Stimulated activated CD8-positive, alpha-beta memory T cell treated with anti-CD3 and anti-CD28 coated beads, Interleukin-4, amount 100 ng/mL, for 1 hour (primary cell): ENCODE measurements at places on chromosomes 5 and 9.

- no peak for DNase-seq
Measured at GRCh38 chr9:79526149-79526672, 45.6 kb upstream of the TLE4 start.

GRCh38 chr5:119316086-119316485, 39.7 kb upstream of the TNFAIP8 start:
- DNase-seq = no peak

DNA sequence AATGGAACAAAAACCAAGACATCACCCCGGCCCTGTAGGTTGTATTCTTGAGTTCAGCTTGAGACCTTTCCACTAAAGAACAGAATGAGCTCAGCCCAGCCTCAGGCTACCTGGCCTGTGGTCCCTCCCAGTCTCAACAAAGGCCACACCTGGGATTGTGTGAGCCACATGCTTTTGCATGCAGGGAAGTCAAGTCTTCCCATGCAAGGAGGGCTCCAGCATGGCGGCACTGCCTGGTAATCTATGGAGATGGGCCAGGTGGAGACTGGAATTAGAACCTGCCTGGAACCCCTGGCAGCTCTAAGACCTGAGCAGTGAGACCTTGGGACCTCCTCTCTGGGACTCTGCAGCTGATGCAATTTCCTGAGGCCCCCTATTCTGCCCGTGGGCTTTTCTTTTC, 49.4 kb upstream of the OTULINL start:
- DNase-seq = no peak

DNA sequence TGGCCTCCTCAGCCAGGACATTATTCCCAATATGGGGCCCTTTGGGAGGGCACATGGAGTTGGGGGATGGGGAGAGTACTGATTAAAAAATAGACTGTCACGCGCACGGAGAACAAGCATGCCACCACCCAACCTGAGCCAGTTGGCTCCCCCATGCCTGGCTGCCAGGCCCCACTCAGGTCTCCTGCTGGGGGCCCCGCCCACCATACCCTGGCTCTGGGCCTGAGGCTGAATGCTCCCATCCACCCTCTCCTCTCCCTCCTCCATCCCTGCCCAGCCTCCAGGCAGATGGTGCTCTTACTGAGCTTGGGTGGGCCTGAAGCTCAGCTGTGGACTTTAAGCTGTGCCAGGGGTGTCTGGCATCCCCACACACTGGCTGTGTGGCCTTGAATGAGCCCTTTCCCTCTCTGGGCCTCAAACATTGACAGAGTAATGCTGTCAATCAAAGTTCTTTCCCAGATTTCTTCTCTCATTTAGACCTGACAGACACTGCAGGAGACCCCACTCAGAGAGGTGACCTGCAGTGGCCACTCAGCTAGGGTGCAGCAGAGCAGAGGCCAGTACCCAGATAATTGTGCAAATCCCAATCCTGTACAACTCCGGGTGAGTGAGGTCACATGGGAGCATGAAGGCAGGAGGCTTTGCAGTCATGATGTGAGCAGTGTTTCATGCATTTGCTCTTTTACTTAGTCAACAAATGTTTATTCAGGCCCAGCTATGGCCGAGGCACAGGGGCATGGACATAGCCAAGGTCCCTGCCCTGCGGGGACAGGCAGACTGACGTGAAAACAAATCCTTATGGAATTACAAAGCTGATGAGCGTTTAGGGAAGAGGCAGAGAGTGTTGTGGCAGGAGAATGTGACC, 9.8 kb upstream of the SYNPO start:
- no peak for DNase-seq

GRCh38 chr9:15372455-15372854, 50.2 kb upstream of the SNAPC3 start:
- DNase-seq = no peak

DNA sequence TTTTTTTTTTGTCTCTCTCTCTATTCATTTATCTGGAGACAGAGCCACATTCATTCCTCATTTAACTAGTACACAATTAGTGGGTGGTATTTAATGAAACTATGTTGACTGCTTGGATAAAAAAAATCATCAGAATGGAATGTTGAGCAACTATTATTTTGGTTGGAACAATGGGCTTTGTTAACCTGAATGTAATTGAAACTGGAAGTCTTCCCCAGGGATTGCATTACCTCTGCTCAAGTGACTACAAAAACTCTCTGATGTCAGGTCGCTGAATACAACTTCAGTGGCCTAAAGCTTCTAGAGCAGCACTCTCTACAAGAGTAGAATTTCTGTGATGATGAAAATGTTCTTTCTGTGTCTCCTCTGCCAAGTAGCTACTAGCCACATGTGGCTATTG, 295.8 kb downstream of the DEPDC1B start:
- DNase-seq = no peak

- no peak for DNase-seq
Measured at GRCh38 chr9:82606071-82606470, 456.9 kb downstream of the RASEF start.

DNA sequence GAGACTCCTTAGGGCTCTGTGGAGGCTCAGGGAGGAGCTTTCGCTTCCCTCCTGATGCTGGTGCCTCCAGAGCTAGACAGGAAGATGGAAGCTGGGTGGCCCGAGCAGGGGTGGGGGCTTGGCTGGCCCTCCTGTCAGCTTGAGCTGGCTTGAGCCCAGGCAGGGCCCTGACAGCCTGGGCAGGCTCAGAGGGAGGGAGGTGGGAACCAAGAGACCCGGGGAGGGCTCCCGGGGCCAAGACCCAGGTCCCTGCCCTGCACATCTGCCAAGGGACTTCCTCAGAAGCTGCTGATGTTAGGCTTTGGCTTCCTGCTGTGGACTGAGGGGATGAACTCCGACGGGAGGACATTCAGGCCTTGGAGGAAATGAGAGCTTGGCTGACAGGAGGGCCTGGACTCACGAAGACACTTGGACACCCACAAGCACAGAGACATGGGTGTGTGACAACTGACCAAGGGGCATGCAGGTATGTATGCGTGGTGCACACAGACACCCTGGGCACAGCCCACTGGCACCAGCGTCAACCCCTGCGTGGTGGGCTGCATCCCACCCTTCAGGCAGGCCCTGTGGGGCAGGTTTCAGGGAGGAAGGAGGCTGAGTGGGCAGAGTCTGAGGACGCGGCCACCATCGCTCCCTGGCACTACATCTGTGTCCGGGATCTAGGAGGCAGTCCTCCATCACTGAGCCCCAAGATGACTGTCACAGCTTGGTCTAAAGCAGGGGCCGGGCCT, 1.7 kb upstream of the LTC4S start:
- no peak for DNase-seq

DNA sequence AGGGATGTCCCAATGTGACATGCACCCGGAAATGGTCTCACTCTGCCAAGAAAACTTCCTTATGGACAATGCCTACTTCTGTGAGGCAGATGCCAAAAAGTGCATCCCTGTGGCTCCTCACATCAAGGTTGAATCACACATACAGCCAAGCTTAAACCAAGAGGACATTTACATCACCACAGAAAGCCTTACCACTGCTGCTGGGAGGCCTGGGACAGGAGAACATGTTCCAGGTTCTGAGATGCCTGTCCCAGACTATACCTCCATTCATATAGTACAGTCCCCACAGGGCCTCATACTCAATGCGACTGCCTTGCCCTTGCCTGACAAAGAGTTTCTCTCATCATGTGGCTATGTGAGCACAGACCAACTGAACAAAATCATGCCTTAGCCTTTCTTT, 37.6 kb upstream of the CCDC152 start:
- DNase-seq = no peak

DNA sequence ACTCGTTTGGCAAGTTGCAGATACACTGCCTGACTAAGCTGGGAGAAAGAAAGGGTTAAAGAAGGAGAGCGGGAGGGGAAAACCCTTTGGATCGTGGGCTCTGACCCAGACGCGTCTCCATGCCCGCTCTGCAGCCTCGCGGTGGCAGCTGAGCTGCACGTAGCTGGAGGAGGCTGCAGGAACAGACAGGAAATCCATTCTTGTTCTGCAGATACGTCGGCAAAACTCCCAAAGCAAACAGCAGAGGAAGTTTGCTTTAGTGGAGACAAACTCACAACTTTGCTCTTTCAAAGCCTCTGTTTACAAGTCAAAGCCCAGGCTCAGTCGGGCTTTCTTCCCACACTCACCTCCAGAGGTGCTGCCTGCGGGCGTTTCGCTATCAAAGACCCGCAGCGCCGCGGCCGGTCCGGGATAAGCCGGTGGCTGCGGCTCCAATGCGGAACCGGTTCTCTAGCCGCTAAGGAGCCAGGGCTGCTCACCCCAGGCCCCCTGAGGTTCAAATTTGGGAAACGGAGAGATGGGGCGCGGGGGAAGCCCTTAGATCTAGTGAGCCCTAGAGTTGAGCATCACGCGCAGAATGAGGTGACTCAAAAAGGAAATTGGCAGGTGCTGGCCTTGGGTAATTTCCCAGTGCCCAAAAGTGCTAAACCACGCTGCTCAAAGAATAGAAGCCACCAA, 60.7 kb downstream of the MAT2B start:
- no peak for DNase-seq

DNA sequence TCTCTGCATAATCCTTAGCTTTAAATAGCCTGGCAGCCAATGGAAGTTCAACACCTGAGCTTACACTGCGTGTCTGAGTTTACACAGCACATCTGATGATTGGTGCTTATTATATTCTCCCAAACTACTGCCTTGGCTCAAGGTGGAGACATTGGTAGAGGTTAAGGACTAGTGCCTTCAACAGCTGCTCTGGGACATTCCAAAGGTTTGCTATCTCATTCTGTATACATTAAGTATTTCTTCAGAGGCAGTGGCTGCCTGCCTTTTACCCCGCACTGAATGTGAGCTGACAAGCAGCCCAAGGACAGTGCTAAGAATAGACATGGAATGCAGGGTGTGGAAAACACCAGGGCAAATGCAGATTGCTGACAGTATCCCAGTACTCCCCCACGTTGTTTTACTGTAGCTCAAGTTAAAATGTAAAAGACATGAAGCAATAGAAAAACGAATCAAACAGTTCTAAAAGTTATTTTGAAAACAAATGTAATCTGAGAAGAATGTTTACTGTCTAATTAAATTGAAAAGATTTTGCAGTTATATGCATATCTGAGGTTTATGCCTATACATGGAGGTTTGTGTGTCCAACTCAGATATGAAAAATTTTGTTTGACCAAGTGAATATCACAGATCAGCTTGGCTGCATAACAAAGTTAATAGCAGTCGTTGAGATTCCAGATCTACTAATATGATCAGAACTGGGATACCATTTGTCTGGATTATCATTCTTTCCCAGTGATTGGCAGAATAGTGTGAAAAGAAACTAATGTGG, 1.8 kb downstream of the HSPB3 start:
- DNase-seq = no peak

DNA sequence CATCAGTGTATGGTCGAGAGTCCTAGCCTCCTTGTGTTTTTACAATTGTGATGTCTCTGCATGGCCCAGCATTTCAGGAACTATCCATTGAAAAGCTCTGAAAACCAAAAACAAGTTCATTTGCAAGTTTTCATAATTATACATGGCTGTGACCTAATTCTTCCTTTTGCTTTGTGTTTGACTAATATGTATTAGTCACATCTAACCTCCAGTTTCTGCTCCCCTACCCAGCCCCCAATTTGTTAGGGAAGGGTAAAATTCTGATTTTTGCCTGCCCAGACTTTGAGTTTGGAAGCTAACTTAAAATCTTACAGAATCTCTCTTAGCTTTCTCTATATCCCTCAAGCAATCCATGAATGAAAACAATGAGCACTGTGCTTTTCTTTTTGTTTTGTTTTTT, 128.2 kb upstream of the SEMA6A start:
- no peak for DNase-seq

GRCh38 chr5:25119650-25120049, 474.9 kb upstream of the CDH10 start:
- DNase-seq = no peak

- DNase-seq = no peak
Measured at GRCh38 chr5:647727-648126, 35.6 kb downstream of the CEP72 start.

DNA sequence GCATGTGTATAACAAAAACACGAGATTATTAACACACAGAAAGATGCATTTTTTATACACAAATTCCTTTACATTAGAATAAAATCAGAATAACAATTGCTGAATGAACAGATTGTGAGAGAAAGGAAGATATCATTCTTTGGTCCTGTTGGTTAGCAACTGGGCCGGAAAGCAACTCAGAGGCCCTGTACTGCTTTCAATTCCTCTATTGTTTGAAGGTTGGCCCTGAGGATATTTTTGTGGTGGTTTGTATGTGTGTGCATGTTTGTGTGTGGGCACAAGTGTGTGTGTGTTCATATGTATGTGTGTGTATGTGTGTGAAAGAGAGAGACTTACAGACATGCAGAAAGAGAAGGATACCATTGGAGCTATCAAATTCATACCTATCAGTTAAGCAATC, 356.8 kb upstream of the DMAC1 start:
- DNase-seq = no peak
